ENCODE measurements at places on chromosomes 7 and 10.

DNA sequence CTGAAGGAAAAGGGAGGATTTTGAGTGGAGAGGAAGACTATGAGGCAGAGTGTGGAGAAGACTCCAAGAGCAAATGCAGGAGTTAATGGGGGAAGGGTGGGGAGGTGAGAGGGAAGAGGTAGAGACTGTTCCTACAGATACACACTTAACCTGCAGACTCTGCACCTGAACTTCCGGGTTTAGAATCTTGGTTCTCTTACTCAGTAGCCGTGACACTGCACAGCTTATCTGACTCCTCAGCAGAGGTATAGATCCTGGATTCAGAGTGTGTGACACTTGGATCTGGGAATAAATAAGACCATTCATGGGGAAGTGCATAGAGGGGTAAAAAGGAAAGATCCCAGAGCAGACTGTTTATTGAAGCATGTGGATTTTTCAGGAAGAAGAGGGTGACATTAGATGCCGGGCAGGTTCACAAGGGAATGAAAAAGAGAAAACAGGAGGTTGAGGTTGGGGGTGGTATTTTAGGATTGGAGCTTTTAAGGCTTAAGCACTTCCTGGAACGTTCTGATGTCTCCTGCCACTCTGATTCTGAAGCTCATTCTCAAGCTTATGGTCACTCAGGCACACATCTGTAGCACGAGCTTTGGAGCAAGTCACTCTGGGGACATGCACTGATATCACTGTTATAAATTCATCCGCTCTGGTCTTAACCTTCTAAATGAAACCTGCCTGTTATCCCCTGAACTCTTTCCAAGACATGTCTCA, 5.7 kb upstream of the ZC3HAV1L start:
- no peak for DNase-seq

GRCh38 chr7:130294314-130294713, 1.4 kb downstream of the CPA4 start:
- no peak for DNase-seq

GRCh38 chr7:33388332-33388731, 259.0 kb downstream of the BBS9 start:
- DNase-seq = no peak

- no peak for DNase-seq
Observed at GRCh38 chr10:122495406-122496340, 34.3 kb downstream of the HTRA1 start.

DNA sequence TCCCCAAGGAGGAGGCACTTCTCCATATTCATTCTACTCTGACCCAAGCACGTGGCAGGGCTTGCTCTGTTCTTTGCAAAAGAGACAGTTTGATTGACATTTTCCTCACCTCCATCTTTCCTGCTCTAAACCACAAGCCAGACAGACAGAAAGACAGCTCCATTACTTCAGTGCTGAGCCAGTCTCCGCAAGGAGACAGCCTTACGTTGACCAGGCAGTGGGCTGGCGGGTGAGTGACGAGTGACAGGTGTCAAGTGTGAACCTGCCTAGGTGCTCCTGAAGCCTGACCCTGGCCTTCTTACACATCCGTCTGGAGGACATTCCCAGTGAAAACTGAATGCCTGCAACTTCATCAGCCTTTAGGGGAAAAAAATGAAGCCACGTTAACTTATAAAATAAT, 314.6 kb downstream of the TNS3 start:
- DNase-seq = no peak

DNA sequence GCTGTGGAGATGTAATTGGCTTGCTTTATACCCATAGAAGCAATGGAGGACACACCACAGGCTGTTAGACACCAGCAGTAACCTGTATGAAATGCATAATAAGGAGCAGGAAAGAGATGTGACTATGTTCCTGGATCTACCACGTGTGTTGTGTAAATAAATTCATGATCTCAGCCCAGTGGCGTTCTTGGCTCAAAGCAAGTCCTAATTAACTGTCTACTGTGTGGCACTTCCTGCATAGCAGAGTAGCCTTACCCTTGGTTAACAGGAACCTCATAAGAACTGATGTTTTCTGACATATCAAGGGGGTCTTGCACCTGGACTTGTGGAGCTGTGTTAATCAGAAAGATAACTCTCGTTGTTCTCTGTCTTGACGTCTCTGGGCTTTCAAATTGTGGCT, 25.7 kb upstream of the FAM180A start:
- DNase-seq = no peak

GRCh38 chr7:73353243-73353642, 25.3 kb downstream of the FKBP6 start:
- DNase-seq = no peak

- DNase-seq = no peak
Observed at GRCh38 chr10:117136391-117136975, 1.6 kb downstream of the VAX1 start.

- no peak for DNase-seq
Observed at GRCh38 chr7:74138334-74138867, 35.8 kb upstream of the EIF4H start.

DNA sequence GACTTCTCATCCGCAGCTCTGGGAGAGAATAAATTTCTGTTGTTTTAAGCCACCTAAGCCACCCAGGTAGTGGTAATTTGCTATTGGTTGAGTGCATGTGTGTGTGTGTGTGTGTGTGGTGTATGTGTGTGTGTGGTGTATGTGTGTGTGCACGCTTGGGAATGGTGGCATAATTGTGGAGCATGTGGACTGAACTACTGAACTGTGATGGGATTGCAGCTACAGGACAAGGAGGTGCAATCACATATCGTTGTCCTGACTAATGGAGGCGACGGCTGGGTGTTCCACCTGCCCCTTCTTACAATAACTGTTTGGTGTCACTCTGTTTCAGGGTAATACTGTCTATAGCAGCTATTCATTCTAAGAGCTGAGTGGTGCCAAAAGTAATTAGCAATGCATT, 448.7 kb upstream of the PFKP start:
- no peak for DNase-seq

DNA sequence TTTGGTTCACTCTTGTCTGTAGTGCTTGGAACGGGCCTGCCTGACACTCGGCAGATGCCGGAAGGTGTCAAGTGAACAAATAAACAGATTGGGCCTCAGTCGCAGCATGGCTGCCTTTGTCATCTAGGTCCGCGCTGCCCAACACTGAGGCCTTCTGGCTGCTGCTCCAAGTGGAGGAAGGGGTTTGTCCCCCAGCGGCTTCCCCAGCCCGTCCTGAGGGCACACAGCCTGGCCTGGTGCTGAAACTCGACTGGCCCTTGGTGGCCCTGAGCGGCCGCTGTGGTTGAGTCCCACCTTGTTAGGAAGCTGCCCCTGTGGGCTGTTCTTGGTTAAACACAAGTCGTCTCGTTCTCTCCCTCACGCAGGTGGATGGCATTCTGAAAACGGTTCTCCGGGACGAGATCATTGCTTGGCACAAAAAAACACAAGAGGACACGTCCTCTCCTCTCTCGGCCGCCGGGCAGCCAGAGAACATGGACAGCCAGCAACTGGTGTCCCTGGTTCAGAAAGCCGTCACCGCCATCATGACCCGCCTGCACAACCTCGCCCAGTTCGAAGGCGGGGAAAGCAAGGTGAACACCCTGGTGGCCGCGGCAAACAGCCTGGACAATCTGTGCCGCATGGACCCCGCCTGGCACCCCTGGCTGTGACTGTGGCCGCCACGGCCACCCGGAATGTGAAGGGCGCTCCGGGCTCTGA, 132.1 kb downstream of the SMURF1 start:
- DNase-seq = no peak

GRCh38 chr10:88913127-88913526, 33.1 kb downstream of the STAMBPL1 start:
- no peak for DNase-seq

- DNase-seq = no peak
Observed at GRCh38 chr10:86770412-86770960, 14.1 kb downstream of the BMPR1A start.

Measured in right renal cortex interstitium (tissue), 3 donors.